ENCODE measurements at places on chromosomes 13 and 19.

DNA sequence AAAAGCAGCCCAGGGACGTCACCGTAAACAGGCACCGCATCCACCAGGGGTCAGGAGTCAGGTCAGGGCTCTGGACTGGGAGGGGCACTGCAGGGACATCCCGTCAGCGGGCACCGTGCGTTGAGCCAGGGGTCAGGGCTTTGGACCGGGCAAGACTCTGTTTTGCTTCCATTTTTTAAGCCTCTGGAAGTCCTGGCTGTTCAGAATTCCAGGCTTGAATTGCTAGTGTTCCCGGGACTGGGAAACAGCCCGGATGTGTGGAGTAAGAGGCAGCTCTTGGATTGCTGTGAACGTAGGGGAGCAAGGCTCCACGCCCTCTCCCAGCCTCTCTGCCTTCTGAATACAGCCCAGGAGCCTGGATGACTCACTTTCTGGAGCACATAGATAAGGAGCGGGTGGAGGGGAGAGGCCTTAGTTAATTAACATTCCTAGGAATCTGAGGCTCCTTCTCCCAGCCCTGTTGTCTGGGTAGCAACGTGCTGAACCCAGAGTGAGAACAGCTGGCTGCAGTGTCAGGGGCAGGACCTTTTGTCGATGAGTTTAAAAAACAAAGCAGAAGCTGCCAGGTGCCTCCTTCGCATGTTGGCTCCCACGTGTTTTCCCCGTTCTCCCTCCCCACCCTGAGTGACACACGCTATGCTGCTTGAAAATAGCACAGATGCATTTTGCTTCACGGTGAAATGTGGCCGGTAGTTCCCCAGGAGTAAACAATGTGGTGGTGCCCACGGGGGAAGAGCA lies 21.9 kb downstream of the ATP11A start:
- no peak for DNase-seq

DNA sequence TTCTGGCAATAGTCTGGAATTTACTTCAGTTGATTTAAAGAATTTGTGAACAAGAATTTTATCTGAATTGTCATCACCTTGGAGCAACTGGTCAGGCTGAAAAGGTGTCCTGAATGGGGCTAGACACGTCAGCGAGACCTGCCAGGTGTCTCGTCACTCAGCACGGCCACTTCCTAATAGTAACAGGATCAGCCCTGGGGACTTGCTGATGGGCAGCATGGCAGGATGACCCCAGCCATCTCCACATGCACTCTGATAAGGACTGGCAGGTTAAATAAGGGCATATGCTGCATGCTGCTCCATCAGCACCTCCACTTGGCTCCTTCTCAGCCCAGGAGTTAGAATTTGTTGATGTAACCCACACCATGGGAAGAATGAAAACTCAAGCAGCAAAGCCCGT lies 224.2 kb downstream of the FOXO1 start:
- DNase-seq = no peak

- no peak for DNase-seq
Measured at GRCh38 chr19:42542791-42543190, 14.5 kb upstream of the CEACAM1 start.

GRCh38 chr13:33224686-33225085 lies 60.9 kb downstream of the STARD13 start:
- DNase-seq = no peak

- DNase-seq = no peak
Measured at GRCh38 chr13:36362251-36362650, 16.1 kb upstream of the SPART start.

DNA sequence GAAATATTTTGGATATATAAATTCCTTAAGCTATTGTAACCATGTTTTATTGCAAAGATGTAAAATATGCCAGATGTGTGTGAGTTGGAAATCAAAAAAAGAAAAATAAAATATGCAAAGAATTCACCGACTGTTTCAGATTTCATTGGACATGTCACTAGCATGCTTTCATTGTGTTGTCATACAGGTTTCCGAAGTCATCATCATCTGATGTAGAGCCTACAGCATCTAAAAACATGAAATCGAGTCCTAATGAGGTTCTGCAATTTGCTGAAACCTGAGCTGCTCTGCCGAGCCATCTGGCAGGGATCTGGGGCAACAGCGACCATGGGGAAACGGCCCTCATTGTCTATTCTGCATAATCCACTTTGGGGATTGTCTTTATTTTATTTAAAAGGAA lies 196.1 kb upstream of the MAB21L1 start:
- DNase-seq = no peak

DNA sequence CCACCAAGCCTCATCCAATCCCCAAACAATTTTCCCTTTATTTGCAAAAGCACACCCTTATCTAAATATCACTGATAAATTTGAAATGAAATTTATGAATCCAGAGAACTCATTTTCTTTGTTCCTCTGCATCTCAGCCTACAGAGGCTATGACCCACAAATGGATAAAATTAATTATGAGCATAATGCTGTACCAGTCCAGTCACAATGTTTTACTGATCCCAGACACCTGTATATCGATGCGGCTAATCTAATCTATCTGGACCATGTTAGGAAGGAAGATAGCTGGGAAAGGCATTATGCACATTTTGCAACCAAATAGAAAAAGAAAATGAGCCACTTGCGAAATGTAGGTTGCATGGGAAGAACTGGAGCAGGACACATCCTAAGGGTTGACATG lies 150.0 kb downstream of the FGF14 start:
- no peak for DNase-seq
